Neural crest cell (in vitro differentiated cells): ENCODE measurements at places on chromosomes 2 and 18. TPM values are rescaled to one million over a fixed set of nuclear protein-coding genes. Genes with fewer than 3 reads are reported as not detected.

- DNase-seq = no peak
These were observed 209.8 kb upstream of the HDAC4 start for GRCh38 chr2:239610457-239611221.

CRYBA2 gene
- not detected in 2 replicates for total RNA-seq

GRCh38 chr2:44136252-44136651 lies 32.4 kb upstream of the PPM1B start:
- DNase-seq = no peak

GRCh38 chr2:74887960-74888700 lies 54.2 kb downstream of the HK2 start:
- no peak for DNase-seq

DGKD gene
- total RNA-seq = 48.7 and 58.6 TPM in 2 replicates

NTSR2 gene
- total RNA-seq = not detected in 2 replicates

DCC gene
- total RNA-seq = 10.1 and 11.3 TPM in 2 replicates

DNA sequence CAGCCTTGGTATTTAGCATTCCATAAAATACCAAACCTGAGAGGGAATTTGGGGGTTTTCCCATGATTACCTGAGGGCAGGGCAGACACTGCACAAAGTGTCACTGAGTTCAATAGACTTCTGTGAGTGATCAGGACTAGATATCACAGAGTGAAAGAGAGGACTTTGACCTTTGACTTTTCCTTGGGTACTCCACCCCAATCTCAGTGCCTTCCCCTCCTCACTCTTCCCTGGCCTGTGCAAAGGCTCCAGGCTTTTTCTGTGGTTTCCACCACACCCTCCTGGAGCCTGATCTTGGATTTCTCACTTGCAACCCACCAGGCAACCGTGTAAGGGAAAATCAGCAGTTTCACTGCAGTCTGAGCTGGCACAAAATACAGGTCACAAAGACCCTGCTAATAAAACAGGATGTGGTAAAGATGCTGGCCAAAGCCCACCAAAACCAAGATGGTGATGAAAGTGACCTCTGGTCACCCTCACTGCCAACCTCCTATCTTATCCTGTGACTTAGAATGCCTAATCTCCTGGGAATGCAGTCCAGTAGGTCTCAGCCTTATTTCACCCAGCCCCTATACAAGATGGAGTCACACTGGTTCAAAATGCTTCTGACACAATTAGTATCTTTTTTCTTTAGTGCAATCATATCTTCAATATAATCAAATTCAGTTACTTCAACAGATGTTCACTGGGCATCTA lies 64.0 kb downstream of the BOD1L2 start:
- DNase-seq = no peak

DNA sequence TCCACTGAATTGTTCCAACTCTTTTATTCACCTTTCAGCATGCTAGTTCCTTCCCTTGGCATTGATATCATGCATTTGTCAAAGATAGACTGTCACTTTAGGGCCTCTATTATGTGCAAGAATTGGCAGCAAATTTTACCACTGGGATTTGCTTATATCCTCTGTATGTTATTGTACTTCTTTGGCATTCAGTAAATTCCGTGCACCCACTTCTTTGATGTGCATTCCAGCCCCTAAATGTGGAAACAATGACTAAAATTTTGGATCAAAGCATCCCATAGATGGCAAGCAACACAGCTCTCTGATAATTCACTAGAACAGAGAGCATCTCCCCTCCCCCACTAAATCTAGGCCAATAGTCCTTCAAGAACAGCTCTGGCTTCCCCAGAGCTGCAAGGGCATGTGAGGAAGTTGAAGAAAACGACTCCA lies 399.0 kb upstream of the HNRNPA3 start:
- DNase-seq = no peak

DNA sequence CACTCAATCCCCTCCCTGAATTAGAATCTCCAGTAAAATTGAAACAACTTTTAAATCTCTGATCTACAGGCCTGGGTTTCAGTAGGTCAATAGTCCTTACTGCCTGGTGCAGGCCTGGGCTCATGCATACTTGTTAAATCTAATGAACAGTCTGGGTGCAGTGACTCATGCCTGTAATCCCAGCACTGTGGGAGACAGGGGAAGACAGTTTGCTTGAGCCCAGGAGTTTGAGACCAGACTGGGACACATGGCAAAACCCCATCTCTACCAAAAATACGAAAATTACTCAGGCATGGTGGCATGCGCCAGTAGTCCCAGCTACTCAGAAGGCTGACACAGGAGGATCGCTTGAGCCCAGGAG lies 94.7 kb upstream of the SP3 start:
- DNase-seq = no peak
